ENCODE measurements at places on chromosomes 4 and X. TPM values are rescaled to one million over a fixed set of nuclear protein-coding genes. Genes with fewer than 3 reads are reported as not detected.

Gene RNF128
- not detected for total RNA-seq

Gene SSR4
- total RNA-seq = 633 TPM

Gene TEX13B
- not detected for total RNA-seq

Gene LEF1
- total RNA-seq = 44.9 TPM

Gene PLP1
- 41.0 TPM for total RNA-seq

Gene TENM3
- 5.9 TPM for total RNA-seq

Gene SMIM10L2A
- total RNA-seq = 0.26 TPM

Gene CACNA1F
- not detected for total RNA-seq

Gene LRCH2
- total RNA-seq = 3.3 TPM

Gene MAGEC1
- not detected for total RNA-seq

Gene NIPAL1
- not detected for total RNA-seq

Gene MTMR1
- total RNA-seq = 1.2 TPM

GRCh38 chrX:146433771-146434170 lies 375.8 kb upstream of the CXorf51B start:
- no peak for DNase-seq

- DNase-seq = no peak
Measured at GRCh38 chrX:129496625-129497024, 26.7 kb downstream of the SMARCA1 start.

DNA sequence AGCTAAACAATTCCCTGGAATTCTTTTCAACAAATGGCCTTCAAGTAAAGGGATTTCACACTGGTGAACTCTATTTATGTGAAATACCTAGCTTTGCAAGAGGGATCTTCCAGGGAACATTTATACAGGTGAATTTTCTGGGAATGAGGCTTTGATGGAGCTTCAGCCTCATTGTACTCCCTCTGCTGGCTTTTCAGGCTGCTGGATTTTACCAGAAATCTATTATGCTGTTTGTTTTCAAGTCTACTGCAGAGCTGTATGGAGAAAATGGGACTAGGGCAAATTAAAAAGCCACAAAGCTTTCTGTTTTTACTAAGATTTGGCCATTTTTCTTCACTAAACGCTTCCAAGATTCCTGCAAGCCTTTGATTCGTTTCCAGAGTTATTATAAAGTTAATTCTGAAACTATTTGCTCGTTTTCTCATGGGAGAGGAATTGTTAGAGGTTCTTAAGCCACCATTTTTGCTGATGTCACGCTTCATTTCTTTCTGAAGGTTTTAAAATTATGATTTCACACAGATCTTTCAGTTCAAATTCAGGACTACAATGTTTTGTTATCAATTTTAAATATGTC lies 31.6 kb downstream of the KDM6A start:
- DNase-seq = no peak

DNA sequence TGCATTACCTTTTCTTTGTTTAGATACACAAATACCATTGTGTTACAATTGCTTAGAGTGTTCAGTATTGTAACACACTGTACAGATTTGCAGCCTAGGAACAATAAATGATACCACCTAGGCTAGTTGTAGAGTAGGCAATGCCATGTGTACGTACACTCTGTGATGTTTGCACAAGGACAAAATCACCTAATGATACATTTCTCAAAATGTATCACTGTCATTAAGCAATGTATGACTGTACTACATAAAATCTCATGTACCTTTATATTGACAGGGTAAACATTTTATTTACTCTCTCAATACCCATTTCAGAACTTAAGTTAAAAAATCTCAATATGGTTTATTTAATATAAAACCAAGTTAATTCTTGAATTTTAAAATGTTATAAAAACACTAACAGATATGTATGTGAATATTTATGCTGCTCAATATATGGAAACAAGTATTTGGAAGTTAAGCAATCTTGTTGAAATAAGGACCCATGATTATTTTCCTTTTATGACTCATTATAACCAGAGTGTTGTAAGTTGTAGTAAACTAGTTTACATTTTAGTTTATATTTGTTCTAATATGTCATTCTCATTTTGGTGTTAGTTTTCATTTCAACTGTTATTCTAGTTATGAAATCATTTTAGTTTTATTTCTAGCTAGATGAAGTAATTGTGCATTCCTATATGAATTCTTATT lies 409.2 kb downstream of the TLL1 start:
- DNase-seq = no peak

- DNase-seq = no peak
Measured at GRCh38 chrX:11429538-11430085, 136.4 kb downstream of the AMELX start.

DNA sequence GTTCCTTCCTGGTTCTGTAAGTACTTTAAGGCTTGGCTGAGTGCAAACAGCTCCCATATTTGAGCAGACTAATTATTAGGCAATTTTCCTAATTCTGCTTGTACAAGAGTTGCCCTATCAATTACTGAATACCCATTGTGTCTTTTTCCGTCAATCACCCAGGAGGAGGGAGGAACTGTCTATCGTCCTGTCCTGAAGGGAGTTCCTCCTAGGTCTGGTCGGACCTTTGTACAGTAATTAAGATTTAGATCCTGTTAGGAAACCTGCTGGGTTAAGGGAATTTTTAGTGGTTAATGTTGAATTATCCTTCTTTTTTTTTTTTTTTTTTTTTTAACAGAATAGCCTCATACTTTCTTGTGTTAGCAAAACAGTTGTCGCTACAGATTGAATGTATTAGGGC lies 130.1 kb downstream of the KDM6A start:
- DNase-seq = no peak

DNA sequence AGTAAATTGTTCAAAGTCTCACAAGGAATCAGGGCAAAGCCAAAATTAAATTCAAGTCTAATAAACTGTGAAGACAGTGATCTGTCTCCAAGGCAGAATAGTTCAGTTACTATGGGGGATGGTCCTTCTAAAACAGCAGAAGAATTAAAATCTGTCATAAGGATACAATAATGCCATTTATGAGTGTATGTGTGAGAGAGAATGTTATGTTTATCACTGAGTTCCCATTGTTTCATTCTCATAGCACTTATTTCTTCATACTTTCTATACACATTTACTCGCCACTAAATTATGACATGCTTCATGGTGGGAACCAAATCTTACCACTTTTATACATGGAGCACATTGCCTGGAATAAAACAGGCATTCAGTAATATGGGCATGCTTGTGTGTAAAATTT lies 102.5 kb downstream of the AMMECR1 start:
- no peak for DNase-seq

- DNase-seq = no peak
Measured at GRCh38 chrX:141341341-141341740, 99.0 kb upstream of the SPANXC start.

DNA sequence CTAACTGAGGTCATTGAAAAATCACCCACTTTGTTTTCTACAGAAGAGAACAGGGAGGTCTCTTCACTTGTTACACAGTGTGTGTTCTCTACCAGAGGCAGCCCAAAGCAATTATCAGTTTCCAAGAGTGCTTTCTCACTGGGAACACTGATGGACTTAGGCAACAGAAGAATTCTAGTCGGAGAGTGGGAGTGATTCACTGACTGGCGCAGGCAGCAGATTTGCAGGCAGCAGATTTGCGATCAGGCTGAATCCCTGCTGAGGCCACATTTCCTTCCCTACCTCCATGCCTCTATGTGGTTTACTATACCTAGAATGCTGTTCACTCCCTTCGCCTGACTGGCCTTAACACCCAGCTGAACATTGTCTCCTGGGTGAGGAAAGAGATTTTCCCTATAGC lies 6.6 kb downstream of the OCIAD2 start:
- no peak for DNase-seq

- DNase-seq = no peak
Measured at GRCh38 chrX:113651306-113651705, 810.7 kb upstream of the AMOT start.

DNA sequence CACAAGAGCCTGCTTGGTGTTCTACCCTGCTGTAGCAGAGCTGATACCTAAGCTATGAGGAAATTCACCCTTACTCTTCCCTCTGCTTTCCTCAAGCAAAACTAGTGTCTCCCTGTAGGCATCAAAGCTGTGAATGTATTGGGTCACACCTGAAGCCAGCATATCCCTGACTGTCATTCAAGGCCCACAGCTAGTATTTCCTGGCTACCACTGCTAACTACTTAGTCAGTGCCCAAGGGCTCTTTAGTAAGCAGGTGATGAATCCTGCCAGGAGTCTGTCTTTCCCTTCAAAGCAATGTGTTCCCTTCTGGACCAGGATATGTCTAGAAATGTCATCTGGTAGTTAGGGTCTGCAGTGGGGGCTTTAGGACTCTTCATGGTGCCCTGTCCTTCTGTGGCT lies 125.7 kb downstream of the RPA4 start:
- no peak for DNase-seq

DNA sequence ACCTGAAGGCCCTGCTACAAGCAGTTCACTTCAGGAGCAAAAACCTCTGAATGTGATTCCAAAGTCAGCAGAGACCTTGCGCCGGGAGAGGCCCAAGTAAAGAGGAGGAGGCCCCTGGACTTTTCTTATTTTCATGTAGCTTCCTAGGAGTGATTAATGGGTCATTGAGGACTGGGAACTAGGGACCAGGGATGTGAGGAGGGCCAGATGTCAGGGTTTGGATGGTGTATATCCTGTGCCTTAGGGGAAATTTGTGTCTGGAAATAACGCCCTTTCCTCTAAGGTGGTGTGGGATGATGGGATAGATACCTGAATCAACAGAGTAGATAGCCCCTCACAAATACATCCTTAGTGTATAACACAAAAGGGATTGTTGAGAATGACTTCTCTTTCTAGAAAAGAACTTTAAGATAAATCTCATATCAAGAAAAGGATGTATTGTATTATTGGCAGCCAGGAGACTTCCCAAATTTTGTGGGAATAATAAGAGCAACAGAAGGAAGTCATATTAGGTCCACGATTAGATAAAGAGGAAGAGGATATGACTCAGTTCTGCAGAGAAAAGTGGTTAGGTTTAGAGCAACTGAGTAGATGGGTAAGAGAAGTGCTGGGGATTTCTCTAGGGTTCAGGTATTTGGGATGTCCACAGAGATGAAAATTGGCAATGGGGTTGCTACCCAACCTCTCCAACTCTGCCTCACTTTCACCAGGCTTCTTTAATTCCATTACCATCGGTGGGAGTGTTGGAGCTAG lies 1.1 kb downstream of the ITGB1BP2 start:
- no peak for DNase-seq

DNA sequence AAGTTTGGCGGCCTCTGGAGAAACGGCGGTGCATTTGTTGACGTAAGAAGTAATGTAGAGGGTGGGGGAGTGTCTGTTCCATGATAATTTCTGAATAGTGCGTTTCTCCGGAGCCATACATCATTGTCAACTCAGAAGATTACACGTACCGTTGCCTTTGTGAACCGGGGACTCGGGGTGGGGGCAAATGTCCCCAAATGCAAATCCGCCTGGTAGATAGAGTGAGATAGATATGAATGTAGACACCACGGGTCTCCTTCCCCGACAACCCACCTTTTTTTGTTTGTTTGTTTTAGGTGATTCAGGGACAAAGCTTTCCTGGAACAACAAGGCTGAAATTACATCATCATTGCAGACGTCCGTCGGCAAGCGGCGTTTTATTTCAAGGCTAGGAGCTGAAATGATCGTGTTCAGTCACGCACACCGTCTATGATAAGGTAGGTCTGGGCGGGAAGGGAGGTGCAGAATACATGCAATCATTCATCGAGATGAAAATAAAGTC lies 96.0 kb upstream of the PPP2R3B start:
- DNase-seq = no peak

GRCh38 chr4:153152501-153153338 lies 51.5 kb upstream of the TRIM2 start:
- DNase-seq = no peak

DNA sequence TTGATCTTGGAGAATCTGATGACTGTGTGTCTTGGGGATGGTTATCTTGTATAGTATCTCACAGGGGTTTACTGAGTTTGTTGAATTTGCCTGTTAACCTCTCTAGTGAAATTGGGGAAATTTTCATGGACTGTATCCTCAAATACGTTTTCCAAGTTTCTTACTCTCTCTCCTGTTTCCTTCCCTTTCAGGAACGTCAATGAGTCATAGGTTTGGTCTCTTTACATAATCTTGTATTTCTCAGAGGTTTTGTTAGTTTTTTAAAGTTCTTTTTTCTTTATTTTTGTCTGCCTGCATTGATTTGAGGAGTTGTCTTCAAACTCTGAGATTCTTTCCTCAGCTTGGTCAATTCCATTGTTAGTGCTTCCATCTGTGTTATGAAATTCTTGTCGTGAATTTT lies 227.7 kb upstream of the GPRIN3 start:
- no peak for DNase-seq

GRCh38 chr4:16416601-16417000 lies 190.3 kb upstream of the TAPT1 start:
- no peak for DNase-seq

DNA sequence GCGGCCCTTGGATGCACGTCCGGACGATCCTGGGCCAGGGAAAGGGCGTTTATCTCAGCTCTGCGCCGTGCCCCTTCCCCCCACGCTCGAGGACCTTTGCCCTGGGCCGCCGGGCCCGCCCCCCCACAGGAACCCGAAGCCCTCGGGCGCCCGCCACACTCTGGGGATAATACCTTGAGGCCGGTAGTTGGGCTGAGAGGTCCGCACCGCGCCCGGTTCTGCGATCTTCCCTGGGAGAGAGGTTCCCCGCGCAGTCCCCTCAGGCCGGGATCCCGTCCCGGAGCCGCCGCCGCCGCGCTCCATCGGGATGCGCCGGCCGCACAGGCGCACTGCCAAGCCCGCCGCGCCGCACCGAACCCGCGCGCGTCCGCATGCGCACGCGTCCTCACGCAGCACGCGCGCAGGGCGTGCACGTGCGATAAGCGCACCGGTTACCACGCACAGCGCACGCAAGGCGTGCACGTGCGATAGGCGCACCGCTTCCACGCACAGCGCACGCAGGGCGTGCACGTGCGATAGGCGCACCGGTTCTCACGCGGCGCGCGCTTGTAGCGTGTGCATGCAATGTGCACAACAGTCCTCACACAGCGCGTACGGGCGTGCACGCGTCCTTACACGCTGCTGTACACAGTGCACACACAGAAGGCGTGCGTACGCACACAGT lies at the start of gene MAP7D2:
TSS of gene MAP7D2 (minus strand) at position 331 of the 664 bp plus-strand sequence. CDS start at position 303, 28 bp downstream.
- DNase-seq = no peak

DNA sequence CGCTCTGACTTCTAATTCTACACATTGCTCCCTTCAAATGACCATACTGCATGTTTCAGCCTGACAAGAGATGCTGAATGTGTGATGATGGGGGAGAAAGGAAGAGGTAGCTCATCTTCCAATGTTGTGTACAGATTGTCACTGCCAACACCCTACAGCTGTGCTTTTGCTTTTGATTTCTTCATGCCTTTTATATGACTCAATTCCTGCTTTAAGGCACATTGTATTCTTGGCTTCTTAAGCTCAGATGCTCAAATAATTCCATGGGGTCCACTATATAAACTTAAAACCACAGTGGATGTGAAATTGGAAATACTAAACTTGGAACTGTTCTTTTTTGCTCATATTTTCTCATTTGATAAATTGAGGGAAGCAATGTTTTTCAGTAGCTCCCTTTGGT lies 183.2 kb upstream of the WDFY3 start:
- DNase-seq = no peak

- DNase-seq = no peak
Measured at GRCh38 chr4:31084806-31085416, 364.7 kb downstream of the PCDH7 start.

- no peak for DNase-seq
Measured at GRCh38 chrX:130330146-130330545, 9.6 kb upstream of the SLC25A14 start.

GRCh38 chrX:51571874-51572273 lies 46.8 kb downstream of the CENPVL3 start:
- no peak for DNase-seq

- no peak for DNase-seq
Measured at GRCh38 chrX:71565474-71566041, 12.7 kb upstream of the GCNA start.

All from uterus (tissue), 4 donors.